RWPE2 (cell line): ENCODE measurements at places on chromosomes 16 and 17.

DNA sequence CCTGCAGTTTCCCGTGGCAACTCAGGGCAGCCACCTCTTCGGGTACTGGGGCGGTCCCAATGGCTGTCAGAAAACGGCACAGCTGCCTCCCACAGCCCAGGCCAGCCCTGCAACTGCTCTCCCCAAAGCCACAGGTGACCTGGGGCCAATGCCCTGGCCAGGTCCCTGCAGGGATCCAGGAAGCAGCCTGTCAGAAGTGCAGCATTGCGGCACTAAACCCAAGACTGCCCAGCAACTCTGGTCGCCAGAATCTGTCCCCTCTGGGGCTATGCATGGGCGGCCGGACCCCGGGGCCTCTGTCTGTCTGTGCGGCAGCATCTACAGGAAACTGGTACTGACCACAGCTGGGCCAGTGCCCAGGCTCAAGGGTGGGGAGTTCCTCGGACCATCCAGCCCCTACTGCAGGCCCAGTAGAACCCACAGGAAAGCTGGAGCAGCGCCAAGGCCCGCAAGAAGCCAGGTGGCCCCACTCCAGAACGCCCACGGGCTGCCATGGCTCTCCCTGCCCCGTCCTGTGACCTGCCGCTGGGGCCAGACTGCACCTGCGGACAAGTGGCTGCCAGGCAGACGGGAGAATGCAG is 5.5 kb downstream of the CYBC1 start:
- H3K27ac ChIP-seq = no peak overlapping the region
- H3K36me3 ChIP-seq = no peaks in the 10 kb centered on the region
- H3K4me3 ChIP-seq = no peak overlapping the region
- H3K4me1 ChIP-seq = no peaks in the 10 kb centered on the region

GRCh38 chr16:30715750-30716445 is 16.9 kb downstream of the SRCAP start:
- H3K27ac ChIP-seq = no peak overlapping the region
- H3K4me1 ChIP-seq = peaks cover 7% of the 10 kb centered on the region
- H3K27me3 ChIP-seq = no peaks in the 10 kb centered on the region
- no peak for DNase-seq
- peaks cover 100% of the 10 kb centered on the region for H3K36me3 ChIP-seq

DNA sequence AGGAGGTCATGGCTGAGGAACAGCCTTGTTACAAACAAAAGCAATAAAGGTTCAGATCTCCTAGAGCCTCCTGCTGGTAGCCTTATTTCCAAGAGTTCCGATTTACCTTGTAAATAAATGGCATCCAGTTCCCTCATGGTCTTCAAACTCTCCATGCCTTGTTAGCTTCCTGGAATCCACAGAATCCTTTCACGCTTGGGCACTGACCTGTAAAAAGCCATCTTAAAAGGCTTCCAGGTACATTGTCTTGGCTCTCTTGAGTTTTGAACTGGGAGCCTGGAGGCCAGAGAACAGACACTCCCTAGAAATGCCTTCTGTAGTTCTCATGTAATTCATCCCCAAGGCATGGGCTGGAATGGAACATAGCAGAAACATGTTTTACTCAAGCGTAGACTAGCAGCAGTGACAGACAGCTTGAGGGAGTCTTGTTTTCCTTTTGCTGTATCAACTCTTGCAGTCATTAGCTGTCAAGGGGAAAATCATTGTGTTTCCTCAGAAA is 207.9 kb downstream of the SNX29 start:
- H3K4me1 ChIP-seq = no peaks in the 10 kb centered on the region
- H3K27me3 ChIP-seq = no peaks in the 10 kb centered on the region
- no peak for DNase-seq
- no peak overlapping the region for H3K27ac ChIP-seq
- H3K4me3 ChIP-seq = no peak overlapping the region
- no peaks in the 10 kb centered on the region for H3K36me3 ChIP-seq

GRCh38 chr16:54821731-54822130 is 108.9 kb upstream of the IRX5 start:
- DNase-seq = no peak
- H3K36me3 ChIP-seq = no peaks in the 10 kb centered on the region
- no peak overlapping the region for H3K4me3 ChIP-seq
- H3K27me3 ChIP-seq = no peaks in the 10 kb centered on the region

DNA sequence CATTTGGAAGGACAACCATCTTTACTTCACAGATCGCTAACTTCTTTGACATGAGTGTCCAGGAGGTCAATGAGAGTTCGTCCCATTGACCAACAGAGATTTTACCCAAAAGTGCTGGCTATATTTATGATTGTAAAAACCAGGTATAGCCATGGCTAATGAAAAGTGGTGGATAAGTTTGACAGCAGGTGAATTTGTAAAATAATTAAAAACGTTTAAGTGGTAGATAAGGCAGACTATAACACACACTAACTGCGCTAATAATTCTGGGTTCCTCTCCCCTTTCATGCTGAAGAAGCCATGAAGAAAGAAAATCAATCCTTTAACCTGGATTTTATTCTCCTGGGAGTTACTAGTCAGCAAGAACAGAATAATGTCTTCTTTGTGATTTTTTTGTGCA is at the start of gene OR1A2:
Gene OR1A2 (plus strand): TSS at position 301 of the 400 bp plus-strand sequence. CDS start 0 bp downstream, at position 301.
- H3K4me1 ChIP-seq = no peaks in the 10 kb centered on the region
- H3K27ac ChIP-seq = no peak within 1 kb of the TSS
- no peaks in the 10 kb centered on the region for H3K36me3 ChIP-seq
- DNase-seq = no peak
- peaks cover 11% of the 10 kb centered on the region for H3K27me3 ChIP-seq

DNA sequence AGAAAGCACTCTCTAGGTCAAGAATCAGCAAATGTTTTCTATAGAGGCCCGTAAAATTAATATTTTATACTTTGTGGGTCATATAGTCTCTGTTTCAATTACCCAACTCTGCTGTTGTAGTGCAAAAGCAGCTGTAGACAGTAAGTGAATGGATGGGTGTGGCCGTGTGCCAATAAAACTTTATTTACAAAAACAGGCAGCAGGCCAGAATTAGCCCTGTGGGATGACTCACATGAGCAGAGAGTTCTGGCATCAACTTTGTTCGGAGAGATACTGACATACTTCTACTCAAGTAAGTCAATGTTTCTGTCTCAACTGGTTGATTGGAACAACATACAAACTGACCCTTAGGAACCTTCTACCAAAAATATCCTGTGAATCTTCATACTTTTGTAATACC is 616.2 kb downstream of the MAF start:
- H3K36me3 ChIP-seq = no peaks in the 10 kb centered on the region
- H3K27me3 ChIP-seq = no peaks in the 10 kb centered on the region
- H3K4me3 ChIP-seq = no peak overlapping the region
- peaks cover 27% of the 10 kb centered on the region for H3K4me1 ChIP-seq
- DNase-seq = no peak

DNA sequence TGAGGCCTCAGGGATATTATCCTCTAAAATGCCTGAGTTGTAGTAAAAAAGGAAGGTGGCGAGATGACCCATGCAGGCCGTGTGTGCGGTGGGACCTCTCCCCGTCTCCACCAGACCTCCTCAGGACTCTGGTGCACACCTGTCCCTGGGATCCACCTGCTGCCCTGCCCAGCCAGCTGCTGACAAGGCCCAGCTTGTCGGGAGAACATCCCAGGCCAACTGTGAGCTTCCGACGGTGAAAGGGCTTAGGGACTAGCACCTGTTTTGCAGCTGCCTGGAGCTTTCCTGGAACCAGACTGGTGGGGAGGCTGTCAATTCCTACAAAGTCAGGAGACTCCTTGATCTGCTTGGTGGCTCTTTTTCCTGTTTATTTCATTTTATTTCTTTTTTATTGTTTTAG is 11.6 kb downstream of the IL34 start:
- H3K27me3 ChIP-seq = no peaks in the 10 kb centered on the region
- no peak for DNase-seq
- H3K4me3 ChIP-seq = no peak overlapping the region

DNA sequence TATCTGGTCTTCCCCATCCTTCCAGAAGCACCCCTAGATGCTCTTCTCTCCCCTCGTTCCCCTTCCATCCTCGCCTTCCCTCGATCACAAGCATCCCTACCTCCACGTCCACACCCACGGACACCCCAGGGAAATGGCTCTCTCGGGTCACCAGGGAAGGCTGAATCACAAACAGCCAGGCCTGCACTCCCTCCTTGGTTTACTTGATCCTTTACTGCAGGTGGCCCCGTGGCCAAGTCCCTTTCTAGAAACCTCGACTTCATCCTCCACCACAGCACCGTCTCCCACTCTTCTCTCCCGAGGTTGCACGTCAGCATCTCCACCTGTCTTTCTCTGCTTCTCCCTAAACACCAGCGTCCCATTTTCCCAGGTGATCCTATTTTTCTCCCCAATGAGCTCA is 6.5 kb upstream of the RBFOX3 start:
- H3K4me1 ChIP-seq = no peaks in the 10 kb centered on the region
- DNase-seq = peak; percentile 33
- peaks cover 87% of the 10 kb centered on the region for H3K27me3 ChIP-seq
- H3K36me3 ChIP-seq = no peaks in the 10 kb centered on the region
- no peak overlapping the region for H3K4me3 ChIP-seq
- no peak overlapping the region for H3K27ac ChIP-seq

- DNase-seq = no peak
- H3K27ac ChIP-seq = no peak overlapping the region
- H3K4me1 ChIP-seq = no peaks in the 10 kb centered on the region
- H3K4me3 ChIP-seq = no peak overlapping the region
Measured at GRCh38 chr17:10328971-10329923, 43.6 kb downstream of the MYH13 start.

DNA sequence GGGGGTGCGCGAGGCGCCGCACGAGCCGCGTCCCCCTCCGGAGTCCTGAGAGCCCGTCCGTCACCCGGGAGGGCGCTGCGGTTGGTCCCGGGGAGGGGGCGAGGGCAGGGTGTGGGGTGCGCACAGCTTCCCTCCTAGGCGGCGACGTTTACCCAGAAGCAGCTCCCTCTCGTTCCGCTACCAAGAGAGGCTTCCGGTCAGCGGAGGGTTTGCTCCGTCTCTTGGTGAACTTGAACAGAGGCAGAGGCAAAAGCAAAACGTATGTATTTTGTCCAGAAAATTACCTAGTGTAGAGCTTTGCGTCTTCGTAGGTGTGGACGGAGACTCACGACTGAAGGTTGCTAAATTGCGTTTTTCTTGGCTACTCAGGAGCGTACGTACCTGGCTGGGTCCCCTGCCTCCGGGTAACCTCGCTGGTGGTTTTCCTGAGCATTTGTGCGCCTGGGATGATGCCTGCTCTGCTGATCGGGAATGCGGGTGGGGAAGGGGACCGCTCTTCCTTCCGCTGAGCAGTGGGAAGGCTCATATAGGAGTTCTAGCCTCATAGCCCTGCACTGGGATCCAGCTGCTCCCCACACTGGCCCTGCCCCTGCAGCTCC is 833 bp downstream of the WSCD1 start:
- H3K27ac ChIP-seq = no peak overlapping the region
- DNase-seq = no peak
- peak overlapping the region; percentile 44 for H3K4me3 ChIP-seq
- H3K4me1 ChIP-seq = no peaks in the 10 kb centered on the region

DNA sequence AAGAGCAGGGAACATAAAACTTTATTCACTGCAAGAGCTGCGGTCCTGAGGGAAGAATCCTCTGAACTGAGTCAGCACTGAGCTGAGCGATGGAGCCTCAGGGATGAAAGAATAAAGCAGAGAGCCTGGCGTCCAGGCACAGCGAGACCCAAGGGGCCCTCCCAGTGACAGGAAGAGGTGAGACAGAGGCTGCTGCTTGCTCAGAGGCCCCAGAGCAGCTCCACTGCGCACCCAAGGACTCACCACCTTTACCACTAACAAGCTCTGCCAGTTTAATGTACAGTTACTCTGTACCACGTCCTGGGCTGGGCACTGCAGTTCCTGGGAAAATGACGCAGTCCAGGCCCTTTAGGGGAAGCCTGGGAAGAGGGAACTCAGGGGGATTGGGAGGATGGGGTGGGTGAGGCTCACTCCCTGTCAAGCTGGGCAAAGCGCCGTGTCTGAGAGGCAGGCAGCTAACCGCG is 5.6 kb downstream of the GFAP start:
- peak overlapping the region; percentile 71 for H3K27ac ChIP-seq
- peaks cover 29% of the 10 kb centered on the region for H3K4me1 ChIP-seq
- H3K27me3 ChIP-seq = no peaks in the 10 kb centered on the region

DNA sequence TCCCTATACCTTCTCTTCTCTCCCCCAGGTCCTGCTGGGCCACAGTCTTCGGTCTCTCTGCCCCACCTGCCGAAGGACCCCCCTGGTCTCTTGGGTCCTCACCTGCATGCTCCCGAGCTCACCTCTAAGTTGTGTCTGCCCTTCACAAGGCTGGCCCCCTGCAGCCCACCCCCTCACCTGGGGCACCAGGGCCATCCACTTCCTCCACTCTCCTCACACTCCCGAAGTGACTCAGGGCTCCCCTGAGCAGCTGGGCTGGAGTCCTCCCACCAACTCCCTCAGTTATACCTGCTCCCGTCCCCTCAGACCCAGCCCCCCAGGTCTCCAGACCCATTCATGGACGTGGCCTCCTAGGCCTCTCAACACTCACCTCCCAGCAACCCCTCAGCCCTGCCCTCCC is 822.0 kb downstream of the KCNJ18 start:
- no peaks in the 10 kb centered on the region for H3K27me3 ChIP-seq
- no peak overlapping the region for H3K4me3 ChIP-seq
- no peak overlapping the region for H3K27ac ChIP-seq

DNA sequence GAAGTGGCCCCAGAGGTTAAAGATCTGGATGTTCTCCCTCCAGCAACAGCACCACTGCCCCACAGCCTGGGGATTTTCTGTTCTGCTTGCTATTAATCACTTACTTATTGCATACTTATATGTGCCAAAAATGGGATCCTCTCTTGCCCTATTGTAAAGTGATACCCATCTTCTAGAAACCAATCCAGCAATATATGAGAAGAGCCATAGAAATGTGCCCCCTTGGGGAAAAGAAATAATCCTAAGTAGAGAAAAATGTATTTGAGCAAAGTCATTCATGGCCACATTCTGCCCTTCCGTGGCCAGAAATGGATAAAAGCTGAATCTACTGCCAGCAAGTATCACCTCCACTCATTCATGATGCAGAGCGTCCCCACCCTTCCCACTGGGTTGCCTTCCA is 20.9 kb downstream of the SOST start:
- H3K27me3 ChIP-seq = no peaks in the 10 kb centered on the region
- H3K27ac ChIP-seq = no peak overlapping the region
- no peak overlapping the region for H3K4me3 ChIP-seq
- H3K36me3 ChIP-seq = no peaks in the 10 kb centered on the region
- DNase-seq = no peak

GRCh38 chr17:82837586-82838320 is 2.1 kb downstream of the ZNF750 start:
- no peaks in the 10 kb centered on the region for H3K27me3 ChIP-seq
- H3K4me3 ChIP-seq = no peak overlapping the region
- no peak overlapping the region for H3K27ac ChIP-seq
- H3K36me3 ChIP-seq = peaks cover 12% of the 10 kb centered on the region

DNA sequence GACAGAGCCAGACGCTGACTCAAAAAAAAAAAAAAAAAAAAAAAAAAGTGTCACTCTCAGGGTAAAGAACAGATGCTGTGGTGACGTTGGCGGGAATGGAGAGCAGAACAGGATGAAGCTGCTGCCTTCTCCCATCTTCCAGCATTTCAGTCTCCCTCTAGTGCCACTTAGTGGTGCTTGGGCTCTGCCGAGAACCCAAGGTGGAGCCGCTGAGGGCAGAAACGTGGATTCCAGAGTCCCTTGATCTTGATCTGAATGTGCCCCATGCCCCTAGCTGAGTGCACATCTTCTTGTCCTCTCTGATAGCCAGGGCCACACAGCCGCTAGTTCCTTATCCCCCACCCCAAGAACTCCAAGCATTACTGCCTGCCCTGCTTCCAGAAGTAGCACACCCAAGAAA is 43.2 kb upstream of the FA2H start:
- no peak for DNase-seq
- H3K4me1 ChIP-seq = no peaks in the 10 kb centered on the region
- no peak overlapping the region for H3K27ac ChIP-seq
- H3K27me3 ChIP-seq = peaks cover 4% of the 10 kb centered on the region
- no peak overlapping the region for H3K4me3 ChIP-seq

GRCh38 chr16:56424791-56425438 is 430 bp downstream of the AMFR start:
- no peak for DNase-seq
- peak overlapping the region; percentile 53 for H3K27ac ChIP-seq
- H3K27me3 ChIP-seq = no peaks in the 10 kb centered on the region
- H3K4me3 ChIP-seq = peak overlapping the region; percentile 98
